GM12891 (cell line): ENCODE measurements at places on chromosomes 11 and 22.

- DNase-seq: peak; percentile 25
Measured at GRCh38 chr22:26169315-26170111, at the start of gene SEZ6L. SEZ6L (plus strand) TSS chr22:26169462; CDS start chr22:26169670, 208 bp downstream.

DNA sequence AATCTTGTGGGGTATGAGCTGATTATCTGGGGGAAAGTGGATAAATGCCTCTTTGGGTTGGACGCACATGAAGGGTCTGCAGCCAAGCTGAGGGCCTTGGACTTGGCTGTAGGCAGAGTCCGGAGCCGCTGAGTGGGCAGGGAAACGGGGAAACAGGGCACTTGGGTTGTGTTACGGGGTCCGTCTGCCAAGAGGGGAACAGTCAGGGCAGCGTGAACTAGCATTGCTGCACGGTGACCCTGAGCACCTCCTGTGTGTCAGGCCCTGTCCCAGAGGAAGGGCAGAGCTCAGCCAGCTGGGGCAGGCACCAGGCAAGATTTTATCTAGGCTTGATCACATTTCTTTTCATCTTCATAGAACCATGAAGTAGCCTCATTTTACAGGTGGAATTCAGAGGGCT is 11.9 kb downstream of the FAM83F start:
- DNase-seq: no peak

- no peak for DNase-seq
Measured at GRCh38 chr11:70204466-70204799, 1.3 kb downstream of the FADD start.

GRCh38 chr22:27433585-27434190 is 367.9 kb downstream of the MN1 start:
- DNase-seq: no peak

DNA sequence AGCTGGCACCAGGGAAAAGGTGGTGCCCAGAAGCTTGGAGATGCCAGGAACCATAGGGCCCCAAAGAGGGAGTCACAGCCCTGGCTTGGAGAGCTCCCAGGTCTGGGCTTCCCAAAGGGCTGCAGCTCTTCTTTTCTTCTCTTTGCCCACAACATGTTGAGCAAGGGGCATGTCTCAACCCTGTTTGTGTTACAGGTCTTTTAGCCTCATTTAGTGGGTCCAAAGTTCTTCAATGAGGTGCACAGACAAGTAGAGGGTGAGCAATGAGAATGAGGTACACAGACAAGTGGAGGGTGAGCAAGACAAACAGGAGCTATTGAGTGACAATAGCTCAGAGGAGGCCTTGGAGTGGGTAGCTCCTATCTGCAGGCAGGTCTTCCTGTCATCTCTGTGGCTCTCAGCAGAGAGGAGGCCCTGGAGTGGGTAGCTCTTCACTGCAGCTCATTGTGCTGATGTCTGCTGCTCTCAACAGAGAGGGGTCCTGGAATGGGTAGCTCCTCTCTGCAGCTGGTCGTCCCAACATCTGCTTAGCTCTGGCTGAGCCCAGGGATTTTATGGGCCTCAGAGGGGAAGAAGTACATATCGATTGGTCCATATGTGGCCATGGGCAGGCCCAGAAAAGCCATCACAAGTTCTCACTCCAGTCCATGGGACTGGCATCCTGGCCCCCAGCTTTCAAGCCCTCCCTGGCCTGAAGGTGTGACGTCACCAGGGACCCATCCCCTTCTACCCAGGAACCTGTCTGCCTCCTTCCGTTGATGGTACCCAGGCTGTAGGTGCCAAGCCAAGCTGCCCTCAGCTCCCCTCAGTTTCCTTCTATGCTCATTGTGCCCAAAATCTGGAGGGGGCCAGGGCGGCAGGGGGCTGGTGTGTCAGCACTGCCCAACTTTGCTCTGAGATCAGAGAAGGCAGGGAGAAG is 34.9 kb downstream of the WBP2NL start:
- DNase-seq: no peak

DNA sequence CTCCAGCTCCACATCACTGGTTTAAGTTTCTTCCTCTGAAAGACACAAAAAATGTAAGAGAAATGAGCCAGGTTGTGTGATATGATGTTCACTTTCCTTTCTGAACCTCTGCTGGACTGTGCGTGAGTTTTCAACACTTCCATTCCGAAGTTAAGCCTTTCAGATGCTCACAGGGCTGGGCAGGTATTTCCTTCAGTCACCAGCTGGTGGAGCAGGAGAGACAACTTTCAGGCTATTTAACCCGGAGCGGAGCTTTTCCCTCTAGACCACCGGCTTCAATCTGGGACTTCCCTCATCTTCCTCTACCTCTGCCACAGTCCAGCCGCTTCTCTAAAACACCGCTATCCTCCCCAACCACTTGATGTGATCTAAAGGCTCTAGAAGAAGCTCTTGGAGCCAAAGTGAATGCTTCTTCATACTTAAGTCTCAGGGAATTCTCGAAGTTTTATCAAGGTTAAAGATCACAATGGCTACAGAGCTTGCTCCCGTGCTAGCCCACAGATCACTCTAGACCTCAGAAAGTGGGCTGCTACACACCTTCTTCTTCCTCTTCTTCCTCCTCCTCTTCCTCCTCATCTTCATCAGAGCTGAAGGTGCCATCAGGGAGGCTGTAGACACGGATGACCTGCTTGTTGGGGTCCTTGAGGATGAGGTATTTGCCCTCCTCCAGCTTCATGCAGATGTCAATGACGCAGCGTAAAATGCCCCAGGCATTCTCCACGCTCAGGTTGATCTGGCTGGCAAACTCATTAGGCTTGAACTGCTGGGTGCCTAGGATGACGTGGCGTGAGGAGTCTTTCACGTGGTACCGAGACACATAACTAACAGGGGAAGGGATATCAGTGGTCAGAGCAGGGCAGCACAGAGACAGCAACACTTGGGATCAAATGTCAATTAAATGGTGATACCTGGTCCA is 4.4 kb upstream of the FOXRED2 start:
- no peak for DNase-seq

GRCh38 chr22:23072077-23072910 is 2.0 kb downstream of the GNAZ start:
- DNase-seq: no peak

GRCh38 chr11:129636926-129637325 is 178.7 kb upstream of the TMEM45B start:
- no peak for DNase-seq

- DNase-seq: no peak
Measured at GRCh38 chr11:27310707-27311106, 52.3 kb downstream of the CCDC34 start.

DNA sequence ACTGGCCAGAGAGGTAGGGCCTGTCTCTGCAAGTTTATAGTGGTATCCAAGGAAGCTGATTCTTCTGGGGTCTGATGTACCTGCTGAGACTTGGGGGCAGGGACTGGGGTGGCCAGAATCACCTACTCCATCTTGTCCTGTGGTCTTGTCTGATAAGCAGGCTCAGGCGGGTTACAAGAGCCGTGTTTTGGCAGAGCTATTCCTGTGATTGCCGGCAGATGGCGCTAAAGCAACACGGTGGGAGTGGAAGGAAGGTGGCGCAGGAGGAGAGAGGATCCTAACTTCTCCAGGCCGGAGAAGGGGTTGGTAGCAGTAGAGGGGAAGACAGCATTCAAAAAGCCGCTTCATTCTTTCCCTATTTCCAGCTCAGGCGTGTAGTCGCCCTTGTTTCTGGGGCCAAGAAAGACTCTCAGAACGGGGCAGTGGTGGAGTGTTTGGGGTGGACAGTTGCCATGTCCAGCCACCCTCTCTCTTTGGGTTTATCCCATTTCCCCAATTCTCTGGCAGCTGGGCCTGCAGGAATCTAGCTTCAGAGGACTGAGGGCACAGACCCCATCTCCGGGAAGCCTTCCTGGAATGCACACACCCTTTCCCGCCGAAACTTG is 15.1 kb downstream of the CHRM1 start:
- DNase-seq: peak; percentile 66

GRCh38 chr11:77082838-77083565 is 16.2 kb downstream of the CAPN5 start:
- DNase-seq: no peak

GRCh38 chr11:69468911-69469885 is 12.3 kb upstream of the LINC01488 start:
- DNase-seq: no peak

DNA sequence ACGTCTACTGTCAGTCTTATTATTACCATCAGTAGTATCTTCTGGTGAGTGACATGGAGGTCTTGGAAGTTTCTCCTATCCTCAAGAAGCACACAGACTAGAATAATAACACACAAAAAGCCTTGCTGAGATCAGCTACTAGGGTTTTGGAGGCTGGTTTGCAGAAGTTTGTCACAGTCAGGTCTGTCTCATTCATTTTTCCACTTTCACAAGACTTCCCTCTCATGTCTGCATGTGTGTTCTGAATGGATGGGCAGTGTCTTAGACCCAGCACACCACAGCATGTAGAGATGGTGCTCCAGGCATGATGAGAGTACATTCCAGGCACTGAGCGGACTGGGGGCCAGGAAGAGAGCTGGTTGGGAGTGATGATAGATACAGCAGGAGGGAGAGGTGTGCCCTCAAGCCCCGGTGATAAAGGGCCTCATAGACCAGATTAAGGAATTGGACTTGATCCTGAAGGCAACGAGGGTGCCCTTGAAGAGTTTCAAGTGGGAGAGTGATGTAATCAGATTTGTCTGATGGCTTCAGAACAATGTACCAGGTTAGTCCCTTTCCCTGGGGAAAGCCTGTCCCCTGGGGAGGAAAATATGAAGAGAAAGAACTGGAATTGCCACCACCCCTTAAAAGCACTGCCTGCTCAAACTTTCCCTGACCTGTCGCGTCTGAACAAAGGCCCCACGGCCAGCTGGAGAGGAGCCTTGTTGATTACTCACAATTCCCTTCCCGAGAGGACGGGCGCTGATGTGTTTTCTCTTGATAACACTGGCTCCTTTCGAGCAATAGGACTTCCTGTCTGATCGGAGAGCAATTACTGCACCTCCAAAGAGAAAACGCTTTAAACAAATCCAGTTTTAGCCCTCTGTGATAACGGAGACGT is 45.1 kb upstream of the LMO2 start:
- DNase-seq: no peak

DNA sequence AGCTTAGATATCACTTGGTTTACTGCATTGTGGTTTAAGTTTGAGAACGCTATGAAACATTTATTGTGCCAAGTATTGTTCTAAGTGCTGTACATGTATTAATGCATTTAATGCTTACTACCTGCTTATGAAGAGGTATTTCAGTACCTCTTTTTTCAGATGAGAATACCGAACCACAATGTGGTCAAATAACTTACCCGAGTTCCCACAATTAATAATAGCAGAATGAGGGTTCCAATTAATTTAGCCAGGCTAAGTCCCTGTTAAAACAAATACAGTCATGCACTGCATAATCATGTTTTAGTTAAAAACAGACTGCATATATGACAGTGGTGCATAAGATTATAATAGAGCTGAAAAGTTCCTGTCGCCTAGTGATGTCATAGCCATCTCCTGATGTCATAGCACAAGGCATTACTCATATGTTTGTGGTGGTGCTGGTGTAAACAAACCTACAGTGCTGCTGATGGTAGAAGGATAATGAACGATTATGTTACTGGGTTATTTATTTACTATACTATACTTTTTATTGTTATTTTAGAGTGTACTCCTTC is 4.3 kb downstream of the ZC3H12C start:
- no peak for DNase-seq

DNA sequence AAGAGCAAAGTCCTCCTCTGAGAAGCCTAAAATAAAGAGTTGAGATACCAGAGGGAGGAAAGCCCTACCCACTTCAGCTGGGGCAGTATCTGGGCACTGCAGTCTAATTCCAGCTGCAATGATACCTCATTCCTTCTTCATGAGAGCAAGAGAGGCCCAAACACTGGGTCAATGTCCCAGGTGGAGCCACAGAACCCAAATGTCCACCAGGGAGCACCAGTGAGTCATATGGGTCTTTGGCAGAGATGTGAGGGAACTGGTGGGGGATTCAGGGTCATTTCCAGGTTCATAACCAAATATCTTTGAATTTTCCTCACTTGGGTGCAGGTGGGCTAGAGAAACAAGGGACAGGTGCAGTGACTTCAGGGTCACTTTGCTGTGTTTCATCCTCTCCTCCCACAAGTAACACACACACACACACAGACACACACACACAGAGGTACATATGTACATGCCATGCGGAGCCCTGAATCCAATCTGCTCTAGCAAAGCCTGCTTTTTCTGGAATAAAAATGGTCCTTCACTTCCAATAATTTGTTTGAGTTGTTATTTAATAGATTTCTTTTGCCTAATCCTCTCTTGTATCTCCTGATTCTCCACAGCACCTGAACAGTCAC is 585.4 kb downstream of the SOX6 start:
- DNase-seq: peak; percentile 10

DNA sequence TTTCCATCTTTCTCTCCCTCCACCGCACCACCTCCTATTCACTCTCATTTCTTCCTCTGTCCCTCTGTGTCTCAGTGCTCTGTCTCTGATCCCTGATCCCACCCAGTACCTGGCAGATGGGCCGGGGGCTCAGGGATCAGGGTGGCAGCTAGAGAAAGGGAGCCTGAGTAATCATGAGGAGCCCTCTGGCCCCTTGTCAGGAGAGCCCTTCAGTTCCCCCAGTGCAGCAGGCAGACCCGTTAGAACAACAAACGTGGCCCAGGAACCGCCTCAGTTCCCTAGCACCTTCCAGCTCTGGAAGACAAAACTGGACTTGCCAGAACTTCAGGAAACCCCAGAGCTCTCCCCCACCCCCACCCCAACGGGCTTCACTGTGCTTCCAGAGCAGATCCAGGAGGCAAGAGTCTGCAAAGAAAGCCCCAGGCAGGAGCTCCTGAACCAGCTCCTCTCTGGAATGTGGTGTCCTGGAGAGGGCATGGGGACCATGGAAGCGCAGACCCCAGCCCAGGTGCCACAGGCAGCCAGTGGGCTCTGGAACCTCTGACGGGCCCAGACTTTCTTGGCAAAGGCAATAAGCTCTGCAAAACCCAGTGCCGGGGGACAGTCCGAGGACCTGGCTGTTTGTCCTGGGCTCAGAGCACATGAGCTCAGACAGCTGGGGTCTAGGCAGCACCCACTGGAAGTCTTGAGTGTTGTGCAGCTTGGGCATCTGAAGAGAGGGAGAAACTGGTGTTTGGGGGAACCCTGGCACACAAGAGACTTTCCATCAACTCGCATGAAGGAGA is 43.2 kb downstream of the LMO1 start:
- DNase-seq: no peak

- no peak for DNase-seq
Measured at GRCh38 chr11:42812960-42813359, 498.8 kb upstream of the API5 start.

DNA sequence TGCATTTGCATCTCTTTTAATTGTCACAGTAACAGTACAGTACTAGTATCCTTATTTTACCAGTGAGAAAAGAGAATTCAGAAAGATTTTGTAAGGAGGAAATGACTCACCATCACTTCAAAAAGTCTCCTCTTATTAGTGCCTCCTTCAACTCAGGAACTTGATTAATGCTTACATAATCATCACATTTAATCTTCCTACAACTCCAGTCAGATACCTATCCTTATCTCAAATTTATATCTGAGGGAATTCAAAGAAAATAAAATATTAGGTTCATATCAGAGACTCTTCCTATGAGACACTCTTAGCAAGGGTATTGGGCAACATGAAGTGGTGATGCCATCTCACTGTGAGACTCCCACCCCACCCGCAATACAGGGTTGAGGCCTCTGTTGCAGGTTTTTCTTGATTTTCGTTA is 26.1 kb upstream of the CTSC start:
- no peak for DNase-seq

- no peak for DNase-seq
Measured at GRCh38 chr11:9461760-9462134, 935 bp downstream of the ZNF143 start.
